Large intestine (tissue), 12 donors: ENCODE measurements at places on chromosomes 3 and 15.

DNA sequence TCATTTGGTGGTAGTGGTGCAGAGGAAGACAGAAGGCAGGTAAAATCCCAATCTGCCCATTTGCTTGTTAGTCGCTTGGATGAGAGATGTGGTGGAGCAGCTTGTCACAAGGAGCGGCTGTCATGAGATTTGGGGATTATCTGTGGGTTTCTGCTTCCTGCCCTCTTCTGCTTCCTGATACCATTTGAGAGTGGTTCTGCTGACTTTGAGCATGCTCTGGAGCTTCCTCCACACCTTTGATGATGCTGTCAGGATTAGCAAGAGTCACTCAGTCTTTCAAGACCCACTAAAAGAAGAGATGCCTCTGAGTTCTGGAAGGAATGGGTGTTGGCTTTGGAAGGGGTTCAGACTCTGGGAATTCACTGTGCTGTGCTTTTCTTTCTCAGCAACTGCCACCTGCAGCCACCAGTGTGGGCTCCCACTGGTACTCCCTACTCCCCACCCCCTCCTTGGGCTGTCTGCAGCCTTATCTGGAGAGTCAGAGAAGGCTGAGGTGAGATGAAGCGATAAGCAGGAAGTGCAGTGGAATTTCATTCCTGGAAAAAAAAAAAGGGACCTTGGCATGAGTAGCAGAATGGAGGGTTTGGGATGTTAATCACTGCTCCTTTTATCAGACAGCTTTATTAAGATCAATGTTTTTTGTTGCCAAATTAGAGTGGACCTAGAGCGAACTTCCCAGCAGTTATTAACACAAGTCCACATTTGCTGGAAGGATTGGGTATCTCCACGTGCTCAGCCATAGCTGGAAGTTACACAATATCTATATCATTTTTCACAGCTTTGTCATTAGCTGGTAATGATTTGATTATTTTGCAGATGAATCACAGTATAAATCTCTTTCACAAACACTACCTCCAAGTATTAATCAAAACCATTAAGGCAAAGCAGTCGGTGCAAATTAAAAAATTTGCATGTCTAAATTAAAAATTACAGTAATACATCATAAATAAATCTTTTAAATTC lies 233.0 kb upstream of the SATB1 start:
- DNase-seq, result no peak

- no peak for DNase-seq
These were observed 27.0 kb upstream of the IREB2 start for GRCh38 chr15:78411061-78411460.

- DNase-seq, result peak; percentile 81
These were observed 36.8 kb downstream of the TRANK1 start for GRCh38 chr3:36907911-36908646.

- peak; percentile 77 for DNase-seq
These were observed 116.3 kb downstream of the TMCO5A start for GRCh38 chr15:38050529-38051448.

DNA sequence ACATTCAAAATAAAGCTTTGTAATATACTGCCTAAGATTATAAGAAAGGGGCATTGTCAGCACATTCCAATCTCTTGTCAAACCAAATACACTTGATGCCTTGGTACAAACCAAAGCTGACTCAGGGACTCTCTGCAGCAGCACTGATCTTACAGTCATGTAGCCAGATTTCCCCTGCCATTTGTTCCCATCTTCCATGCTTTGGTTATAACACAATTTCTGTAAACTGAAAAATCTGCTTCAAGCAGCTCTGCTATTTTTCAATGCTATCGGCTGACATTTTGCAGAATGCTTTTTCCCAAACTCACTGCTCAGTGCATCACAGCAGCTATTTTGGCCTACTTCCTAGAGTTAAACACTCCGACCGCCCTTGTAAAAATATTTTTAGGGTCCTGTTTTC lies 18.2 kb downstream of the PLOD2 start:
- no peak for DNase-seq

DNA sequence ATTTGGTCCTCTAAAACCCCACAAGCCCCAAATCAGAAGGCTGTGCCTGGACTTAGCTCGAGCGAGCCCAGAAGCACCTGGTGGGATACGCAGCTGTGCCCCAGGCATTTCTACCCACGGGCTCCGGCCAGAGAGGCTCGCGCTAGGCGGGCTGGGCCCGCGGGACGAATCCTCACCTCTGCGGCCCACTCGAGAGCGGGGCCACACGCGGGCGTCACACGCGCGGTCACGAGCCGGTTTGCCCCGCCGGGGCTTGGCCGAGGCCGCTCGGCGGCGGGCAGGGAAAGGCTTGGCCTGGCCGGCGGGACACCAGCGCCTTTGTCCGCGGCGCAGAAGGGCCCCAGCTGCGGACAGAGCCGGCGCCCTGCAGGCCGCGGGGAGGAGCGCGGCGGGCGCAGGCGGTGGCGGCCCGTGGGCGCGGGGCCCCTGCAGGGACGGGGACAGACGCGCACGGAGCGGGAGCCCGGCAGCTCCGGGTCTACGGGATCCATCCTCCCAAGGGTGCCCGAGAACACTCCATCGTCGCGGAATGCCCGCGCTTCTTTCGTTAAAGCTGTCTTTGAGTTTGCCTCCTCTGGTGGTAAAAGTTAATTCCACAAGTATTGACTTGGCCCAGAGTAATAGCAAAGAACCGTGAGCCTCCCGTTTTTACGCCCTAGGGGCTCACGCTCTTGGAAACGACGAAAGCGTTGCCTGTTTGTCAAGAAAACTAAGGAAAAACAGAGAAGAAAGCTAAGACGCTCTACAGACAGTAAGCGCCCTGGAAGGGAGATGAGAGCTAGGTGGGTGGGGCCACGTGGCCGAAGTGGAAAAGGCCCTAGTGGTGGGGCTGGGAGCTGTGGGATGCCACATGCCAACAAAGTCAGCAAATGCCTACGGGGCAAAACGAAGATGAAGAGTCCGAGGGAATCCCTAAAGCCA lies 26.4 kb downstream of the TYRO3 start:
- no peak for DNase-seq

DNA sequence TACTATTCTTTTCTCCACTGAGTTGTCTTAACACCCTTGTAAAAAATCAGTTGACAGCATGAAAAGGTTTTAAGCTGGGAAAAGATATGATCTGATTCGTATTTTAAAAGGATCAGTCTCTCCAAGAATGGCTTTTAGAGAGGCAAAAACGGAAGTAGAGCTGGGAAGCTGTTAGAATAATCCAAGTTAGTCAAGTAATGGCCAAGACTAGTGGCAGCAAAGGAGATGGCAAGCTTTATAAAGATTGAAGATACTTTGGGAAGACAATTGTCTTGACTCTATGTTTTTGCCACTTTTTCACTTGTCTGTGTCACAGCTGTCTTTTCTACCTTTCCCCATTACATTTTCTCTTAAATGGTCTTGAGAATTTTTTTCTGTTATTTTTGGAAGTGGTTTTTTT lies 243.5 kb upstream of the MANF start:
- DNase-seq, result no peak
